Lower lobe of right lung (tissue), 2 donors: ENCODE measurements at places on chromosomes 5 and 9.

DNA sequence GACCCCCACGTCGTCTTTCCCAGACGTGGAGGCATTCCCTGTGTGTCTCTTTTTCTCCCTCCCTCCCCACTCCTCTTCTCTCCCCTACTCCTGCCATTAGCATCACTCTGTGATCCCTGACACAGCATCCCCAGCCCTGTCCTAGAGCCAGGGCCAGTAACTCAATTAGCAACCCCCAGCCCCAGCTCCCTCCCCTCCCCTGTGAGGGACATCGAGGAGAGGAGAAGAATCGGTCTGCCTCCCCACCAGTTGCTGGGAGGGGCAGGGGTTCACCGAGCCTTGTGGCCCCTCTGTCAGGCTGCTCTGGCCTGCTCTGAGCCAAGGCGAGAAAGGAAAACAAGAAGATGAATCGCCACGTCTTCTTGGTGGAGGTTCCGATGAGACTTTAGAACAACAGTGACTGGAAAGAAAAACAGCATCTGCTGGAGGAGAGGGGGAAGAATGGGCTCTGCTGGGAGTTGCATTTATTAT lies 123.1 kb downstream of the PAPPA start:
- DNase-seq = no peak

DNA sequence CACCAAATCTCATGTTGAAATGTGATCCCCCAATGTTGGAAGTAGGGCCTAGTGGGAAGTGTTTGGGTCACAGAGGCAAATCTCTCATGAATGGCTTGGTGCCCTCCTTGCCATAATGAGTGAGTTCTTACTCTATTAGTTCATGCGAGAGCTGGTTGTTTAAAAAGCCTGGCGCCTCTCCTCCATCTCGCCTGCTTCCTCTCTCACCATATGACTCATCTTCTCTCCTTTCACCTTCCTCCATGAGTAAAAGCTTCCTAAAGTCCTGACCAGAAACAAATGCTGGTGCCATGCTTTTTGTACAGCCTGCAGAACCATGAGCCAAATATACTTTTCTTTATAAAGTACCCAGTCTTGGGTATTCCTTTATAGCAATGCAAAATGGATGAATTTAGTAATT lies 20.9 kb upstream of the ARHGAP26 start:
- DNase-seq = no peak

DNA sequence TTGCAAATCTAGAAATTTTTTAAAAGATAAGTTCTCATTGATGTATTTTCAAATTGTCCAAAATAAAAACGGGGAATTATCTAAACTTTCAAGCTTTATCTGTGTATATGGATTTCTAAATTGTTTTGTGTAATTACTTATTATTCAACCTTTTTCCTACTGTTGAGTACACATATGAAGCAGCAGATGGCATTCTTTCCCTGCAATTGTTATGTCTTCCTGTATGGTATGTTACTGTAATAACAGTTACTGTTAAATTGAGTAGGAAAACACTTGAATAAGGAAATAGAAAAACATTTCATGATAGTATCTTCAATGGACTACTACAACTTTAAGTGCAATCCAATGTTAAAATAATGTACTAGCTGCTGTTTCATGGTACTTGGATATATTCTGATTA lies 124.8 kb downstream of the RANBP17 start:
- DNase-seq = no peak

DNA sequence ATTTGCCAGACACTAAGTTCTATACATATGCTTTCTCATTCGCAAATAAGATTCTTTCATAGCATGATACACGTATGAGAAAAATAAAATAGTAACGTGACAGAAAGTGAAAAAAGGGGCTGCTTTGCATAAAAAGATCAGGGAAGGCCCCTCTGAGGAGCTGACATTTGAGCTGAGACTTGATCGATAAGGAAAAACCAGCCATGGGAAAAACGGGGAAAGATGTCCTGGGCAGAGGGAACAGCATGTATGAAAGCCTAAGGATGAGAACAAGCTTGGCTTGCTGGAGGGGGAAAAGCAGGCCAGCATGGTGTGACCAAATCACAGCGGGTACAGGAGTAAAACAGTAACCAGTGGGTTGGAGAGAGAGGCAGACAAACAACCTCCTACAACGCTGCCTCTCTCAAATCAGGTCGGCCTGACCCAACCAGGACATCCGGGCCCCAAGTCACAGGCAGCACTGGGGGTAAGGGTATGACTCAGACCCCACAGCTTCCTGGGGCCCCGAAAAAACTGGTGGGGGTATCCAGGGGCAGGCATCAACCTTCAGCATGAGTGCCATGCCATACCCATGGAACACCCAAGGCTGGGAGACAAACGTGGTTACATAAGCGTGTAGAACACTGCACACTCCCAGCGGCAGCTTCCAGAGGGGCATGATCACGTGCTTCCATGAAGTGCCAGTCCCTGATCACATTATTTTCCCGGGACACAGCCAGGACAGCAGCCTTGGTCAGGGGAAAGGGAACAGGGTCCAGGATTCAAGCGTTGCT lies 2.2 kb downstream of the TNIP1 start:
- DNase-seq = no peak

DNA sequence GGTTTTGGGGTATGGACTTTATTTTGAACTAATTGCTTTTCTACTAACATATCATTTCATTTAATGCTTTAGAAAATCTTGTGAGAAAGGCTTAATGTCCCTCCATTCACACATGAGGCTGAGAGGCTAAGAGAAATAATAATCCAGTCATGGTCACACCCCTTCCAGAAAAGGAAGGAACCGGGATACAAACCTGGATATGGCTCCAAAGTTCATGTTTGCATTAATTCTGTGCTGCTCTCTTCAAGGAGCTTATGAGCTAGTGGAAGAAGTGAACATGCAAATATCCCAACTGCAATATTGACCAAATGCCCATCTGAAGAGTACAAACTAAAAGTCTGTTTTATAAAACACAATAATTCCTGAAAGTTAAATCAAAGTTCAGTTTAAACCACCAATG lies 732.1 kb upstream of the RIOK2 start:
- DNase-seq = no peak

- DNase-seq = no peak
Measured at GRCh38 chr5:56170557-56170956, 62.6 kb downstream of the ANKRD55 start.

GRCh38 chr5:55363856-55364255 lies 56.1 kb downstream of the MTREX start:
- DNase-seq = no peak

DNA sequence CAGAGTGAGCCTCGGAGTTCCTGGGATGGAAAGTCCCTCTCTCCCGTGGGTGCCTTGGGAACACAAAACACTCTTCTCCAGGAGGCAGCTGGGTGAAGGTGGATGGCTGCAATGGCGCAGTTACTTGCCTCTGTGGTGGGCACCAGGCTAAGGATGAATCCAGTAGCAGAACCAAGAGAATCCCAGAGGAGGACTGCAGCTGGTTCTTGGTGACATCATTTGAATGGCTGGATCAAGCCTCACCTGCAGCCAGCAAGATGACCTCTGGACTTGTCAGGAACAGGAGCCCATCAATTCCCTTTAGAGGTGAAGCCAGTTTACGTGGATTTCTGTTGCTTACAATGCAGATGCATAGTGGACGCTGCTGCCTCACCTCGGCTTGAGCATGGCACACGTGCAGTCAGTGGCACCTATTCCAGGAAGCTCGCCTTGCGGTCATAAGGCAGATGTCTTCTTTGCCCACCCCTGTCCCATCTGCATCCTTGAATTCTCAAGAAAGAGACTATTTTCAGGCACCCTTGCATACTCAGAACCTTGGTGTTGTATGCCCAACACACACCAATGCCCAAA lies 34.1 kb upstream of the ADAMTS2 start:
- DNase-seq = no peak

GRCh38 chr9:91177661-91178280 lies 183.9 kb downstream of the AUH start:
- DNase-seq = no peak

- DNase-seq = no peak
Measured at GRCh38 chr5:167155387-167156005, 1135.9 kb upstream of the WWC1 start.

DNA sequence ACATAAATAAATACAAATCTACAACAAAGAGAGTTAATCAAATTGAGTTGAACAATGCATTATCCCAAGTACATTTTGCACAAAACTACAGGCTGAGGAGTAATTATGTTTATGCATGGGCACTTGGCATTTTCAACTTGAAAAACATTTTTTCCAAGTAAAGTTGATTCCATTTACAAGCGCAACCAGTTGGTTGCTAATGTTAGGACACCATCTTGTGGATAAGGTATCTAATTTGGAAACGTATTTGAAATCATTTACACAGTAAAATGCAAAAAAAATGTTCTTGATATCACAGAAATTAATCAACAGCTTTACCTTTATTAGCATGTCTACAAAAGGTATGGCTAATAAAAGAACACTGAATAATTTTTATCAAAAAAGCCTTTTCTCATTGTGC lies 18.8 kb downstream of the FTMT start:
- no peak for DNase-seq

DNA sequence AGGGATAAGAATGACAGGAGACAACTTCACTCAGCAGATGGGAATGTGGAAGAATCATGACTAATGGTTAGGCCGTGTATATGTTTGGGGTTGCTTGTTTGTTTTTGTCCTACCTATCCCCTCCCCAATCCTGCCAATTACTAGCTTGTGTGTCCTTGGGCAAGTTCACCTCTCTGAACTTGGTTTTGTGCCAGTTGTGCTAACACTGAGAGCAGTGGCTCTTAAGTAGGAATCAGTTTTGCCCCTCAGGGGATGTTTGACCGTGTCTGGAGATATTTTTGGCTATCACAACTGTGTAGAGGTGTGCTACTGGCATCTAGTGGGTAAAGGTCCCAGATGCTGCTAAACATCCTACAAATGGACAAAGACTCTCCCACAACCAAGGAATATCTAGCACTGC lies 287.0 kb downstream of the DMRT2 start:
- DNase-seq = no peak

GRCh38 chr5:10627160-10627701 lies 63.4 kb downstream of the ANKRD33B start:
- DNase-seq = no peak

GRCh38 chr9:136673975-136674785 lies 11.5 kb downstream of the EGFL7 start:
- DNase-seq = no peak

- no peak for DNase-seq
Measured at GRCh38 chr5:57598756-57599155, 116.1 kb upstream of the ACTBL2 start.

DNA sequence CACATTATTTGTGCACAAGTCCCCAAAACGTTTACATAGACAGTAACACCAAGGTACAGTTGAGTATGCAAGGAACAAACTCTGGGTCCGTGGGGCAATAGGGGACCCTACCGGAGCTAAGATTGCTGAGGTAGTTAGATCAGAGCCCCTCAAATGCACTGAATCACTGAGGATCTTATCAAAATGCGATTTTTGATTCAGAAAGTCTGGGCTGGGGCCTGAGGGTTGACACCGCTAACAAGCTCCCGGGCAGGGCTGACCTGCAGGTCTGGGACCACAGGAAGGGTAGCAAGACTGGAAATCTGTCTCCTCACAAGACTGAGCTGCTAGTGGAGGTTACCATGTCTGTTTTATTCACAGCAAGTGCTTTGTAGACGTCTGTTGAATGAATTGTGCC lies 1.8 kb upstream of the IL3 start:
- DNase-seq = no peak

DNA sequence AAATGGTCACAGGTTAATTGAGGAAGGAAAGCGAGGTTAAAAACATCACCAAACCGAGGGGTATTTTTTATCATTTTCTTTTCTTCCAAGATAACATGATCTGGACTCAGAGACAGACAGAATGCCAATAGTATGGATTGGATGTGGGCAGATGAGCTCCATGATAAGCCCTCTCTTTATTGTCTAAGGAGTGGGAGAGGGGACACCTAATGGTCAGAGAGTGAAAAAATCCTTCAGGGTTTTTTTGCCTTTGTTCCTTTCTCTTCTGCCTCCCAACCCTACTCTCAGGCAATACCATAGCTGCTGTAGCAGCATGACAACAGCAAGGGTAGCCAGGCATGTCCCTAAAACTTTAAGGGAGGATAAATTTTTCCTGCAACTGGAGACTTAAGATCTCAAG lies 94.7 kb downstream of the DIRAS2 start:
- DNase-seq = no peak

GRCh38 chr5:89395111-89395510 lies 512.1 kb upstream of the MEF2C start:
- no peak for DNase-seq

- no peak for DNase-seq
Measured at GRCh38 chr5:170880084-170880483, 18.3 kb downstream of the RANBP17 start.

DNA sequence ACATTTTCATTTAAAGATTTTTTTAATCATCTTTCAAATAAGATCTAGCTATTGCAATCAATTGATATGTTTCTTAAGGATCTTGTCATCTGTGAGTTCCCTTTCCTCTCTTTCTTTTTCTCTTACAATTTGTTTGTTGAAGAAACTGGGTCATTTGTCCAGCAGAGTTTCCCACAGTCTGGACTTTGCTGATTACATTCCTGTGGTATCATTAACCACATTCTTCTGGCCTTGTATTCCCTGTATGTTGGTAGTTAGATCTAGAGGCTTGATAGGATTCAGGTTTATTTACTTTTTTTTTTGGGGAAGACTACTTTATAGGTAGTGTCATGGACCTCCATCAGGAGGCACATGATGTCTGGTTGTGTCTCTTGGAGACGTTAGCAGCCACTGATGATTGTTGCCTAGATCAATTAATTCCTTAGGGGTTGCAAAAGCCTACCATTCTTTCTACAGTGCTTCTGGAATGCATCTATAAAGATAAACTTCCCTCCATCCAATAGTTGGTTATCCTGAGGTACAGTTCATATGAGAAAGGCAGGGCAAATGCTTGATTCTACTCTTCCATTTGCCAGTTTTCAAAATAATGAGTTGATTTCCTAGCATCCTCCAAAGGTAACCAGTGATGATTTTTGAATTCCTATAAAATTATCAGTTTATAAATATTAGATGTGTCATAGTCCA lies 14.3 kb downstream of the PDE8B start:
- DNase-seq = no peak

GRCh38 chr5:125050926-125051325 lies 304.5 kb upstream of the ZNF608 start:
- DNase-seq = no peak

DNA sequence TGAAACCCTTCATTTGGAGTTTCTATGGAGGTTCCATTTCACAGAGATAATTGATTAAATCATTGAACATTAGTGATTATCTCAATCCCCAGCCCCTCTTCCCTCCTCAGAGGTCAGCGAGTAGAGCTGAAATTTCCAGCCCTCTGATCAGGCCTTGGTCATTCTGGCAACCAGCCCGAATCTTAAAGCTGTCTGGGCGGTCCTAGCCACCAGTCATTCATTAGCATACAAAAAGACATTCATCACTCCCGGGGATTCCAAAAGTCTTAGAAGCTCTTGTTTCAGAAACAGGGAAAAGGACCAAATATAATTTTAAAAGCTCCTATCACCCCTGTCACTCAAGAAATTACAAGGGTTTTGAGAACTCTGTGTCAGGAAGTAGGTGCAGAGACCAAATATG lies 41.3 kb downstream of the ZNF474 start:
- no peak for DNase-seq
